Caco-2 (cell line): ENCODE measurements at places on chromosomes 11 and 22.

- DNase-seq = no peak
Observed at GRCh38 chr11:126951465-126951864, 49.1 kb downstream of the KIRREL3 start.

- peak; percentile 43 for DNase-seq
Observed at GRCh38 chr11:69002570-69003231, 10.3 kb downstream of the MRGPRF start.

DNA sequence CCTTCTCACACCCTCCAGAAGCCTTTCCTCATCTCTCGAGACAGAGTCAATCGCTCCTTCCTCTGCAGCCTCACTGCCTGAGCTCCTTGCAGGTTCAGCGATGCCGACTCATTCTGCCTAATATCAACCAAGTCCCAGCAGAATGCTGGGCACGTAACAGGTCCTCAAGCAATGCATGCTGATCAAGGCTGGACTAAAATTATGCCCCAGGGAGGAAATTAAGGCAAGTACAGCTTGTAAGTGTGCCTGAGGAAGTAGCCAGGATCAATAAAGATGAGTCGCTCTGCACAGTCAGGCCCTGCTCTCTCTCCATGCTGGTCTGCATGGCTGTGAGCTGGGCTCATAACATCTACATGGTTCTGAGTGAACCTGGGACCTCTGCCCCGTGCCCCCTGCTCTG is 25.6 kb upstream of the NRIP3 start:
- no peak for DNase-seq

DNA sequence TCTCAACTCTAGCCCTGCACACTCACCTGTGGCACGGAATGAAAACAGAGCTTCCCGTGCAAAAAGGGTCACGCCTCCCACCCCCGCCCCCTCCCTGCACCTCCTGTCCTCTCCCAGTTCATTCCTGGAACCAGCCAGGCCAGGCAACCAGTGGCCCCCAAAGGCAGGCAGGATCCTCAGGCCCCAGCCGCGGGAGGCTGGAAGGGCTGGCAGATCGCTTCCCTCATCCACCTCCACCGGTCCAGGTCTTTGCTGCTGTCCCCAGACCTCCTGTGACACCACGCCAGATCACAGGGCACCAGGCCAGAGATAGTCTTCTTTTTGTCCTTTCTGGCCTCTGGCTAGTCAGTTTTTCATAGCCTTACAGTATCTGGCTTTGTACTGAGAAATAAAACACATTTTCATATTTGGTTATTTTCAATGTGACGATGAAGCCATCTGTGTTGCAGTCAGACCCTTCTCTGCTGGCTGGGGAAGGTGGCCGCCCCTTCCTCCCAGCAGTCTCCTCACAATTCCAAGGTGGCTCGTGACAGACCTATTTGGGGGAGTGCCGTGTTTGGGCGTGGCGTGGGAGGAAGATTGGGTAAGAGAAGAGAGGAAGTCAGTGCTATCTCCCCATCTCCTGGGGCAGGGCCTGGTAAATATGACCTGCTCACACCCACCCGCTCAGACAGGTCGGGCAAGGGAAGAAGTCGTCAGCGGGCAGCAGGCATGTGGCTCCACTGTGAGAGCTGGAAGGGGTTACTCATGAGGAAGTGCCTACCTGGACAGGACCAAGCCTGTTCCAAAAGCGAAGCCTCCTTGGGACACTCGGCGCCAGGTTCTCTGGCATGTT is 9.1 kb downstream of the SSH3 start:
- peak; percentile 74 for DNase-seq

GRCh38 chr22:48603621-48604320 is 1223.9 kb downstream of the BRD1 start:
- no peak for DNase-seq

- DNase-seq = no peak
Observed at GRCh38 chr22:44950806-44951509, 58.8 kb downstream of the PHF21B start.

DNA sequence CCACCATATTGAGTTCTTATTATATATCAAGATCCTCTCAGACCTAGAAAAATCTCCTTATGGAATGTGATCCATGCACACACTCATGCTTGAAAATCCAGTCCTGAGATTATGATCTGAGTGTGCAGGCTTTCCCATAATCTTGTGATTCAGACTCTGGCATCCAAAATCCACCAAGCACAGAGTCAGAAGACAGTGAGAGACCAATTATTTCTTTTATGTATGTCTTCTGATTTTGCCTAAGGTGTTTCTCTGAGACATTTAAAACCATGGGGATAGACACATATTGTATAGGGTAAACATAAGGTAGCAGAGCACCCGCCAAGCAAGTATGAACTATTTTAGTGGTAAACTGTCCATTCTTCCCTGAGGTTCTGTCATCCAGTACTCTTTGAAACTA is 52.0 kb upstream of the MMP13 start:
- no peak for DNase-seq

DNA sequence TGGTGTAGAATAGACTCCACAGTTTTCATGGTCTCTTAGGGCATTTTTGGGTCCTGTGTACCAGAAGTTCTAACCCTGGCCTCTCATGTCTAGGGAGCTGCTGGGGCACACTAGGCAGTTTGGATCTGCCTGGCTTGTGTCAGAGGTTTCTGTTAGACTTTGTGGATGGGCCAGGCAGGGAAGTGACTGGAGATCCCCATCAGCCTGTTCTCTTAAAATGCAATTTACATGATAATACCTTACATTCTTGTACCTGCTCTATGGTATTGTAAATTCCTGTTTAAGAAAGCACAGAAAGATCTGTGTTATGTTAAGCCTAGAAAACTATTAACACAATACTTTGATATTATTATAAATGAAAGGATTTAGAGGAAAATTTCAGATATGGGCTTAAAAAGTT is 104.0 kb downstream of the ARHGAP42 start:
- no peak for DNase-seq

- no peak for DNase-seq
Observed at GRCh38 chr11:59582006-59582405, 33.6 kb downstream of the OSBP start.

DNA sequence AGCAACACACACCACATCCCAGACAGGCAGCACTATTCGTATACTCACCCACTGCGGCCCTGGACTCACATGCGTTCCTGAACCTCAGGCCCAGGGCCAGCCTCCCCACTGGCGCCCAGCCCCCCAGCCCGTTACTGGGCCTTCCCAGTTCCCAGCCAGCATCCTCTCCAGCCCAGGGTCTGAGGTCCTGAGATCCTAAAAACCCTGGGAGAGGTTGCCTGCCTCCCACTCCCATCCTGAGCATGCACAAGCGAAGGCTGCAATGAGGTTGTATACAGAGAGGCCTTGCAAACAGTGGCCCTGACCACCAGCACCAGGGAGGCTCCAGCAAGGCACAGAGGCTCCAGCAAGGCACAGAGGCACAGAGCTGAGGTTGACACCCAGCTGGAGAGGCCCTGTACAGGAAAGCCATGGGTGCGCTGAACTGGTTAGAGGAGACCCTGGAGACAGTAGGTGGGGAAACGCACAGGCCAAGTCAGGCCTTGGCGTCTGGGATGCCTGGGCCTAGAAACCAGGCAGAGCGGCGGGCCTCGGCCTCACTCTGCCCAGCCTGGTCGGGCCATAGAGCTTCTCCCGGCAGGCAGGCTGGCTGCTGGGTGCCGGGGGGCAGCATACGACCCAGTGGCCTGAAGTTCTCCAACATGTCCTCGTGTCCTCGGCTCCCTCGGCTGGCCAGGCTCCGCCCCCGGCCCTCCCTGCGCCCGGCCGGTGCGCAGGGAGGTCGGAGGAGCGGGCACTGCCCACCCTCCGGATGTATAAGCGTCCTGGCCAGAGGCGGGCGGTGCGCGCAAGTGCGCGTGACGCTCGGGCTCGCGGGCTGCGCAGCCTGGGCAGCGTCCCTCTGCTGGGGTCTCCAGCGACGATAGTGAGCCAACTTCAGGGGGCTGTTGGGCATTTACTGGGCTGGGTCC is 2.3 kb upstream of the TBX1 start:
- DNase-seq = no peak
